K562 (cell line): ENCODE measurements at places on chromosomes 6 and 20.
A peak's percentile ranks its signal among the peaks of the same experiment; 100 is the strongest.

- no peak for DNase-seq
Observed at GRCh38 chr6:69280858-69281257, 516.0 kb downstream of the LMBRD1 start.

DNA sequence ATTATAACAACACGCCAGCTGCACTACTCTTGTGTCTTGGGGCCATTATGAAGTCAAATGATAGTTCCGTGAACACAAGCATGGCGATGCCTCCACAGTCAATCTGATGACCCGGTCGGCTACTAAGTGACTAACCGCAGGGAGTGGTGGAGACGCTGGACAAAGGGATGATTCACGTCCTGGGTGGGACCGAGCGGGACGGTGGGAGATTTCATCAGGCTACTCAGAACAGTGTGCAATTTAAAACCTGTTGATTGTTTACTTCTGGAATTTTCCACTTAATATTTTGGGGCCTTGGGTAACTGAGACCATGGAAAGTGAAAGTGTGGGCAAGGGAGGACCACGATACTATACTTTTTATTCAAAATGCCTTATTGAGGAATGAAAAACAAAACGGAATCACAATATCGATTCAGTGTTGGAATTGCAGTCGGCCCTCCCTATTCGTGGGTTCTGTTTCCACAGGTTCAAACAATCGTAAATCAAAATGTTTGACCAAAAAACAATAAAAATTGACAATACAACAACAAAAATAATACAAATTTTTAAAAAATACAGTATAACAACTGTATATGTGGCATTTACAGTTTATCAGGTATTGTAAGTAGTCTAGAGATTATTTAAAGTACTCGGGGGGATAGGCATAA lies 66.5 kb downstream of the MYLK4 start:
- DNase-seq: no peak

- DNase-seq: no peak
Observed at GRCh38 chr6:122114717-122115116, 284.7 kb upstream of the HSF2 start.

GRCh38 chr6:150302520-150303176 lies 66.2 kb upstream of the IYD start:
- no peak for DNase-seq

- no peak for DNase-seq
Observed at GRCh38 chr6:131828951-131829350, 21.1 kb downstream of the ENPP1 start.

GRCh38 chr20:53829255-53829723 lies 235.7 kb upstream of the ZNF217 start:
- DNase-seq: peak; percentile 65

GRCh38 chr6:21666853-21667681 lies 73.5 kb downstream of the SOX4 start:
- DNase-seq: no peak

GRCh38 chr6:129749749-129750120 lies 39.8 kb upstream of the ARHGAP18 start:
- no peak for DNase-seq

DNA sequence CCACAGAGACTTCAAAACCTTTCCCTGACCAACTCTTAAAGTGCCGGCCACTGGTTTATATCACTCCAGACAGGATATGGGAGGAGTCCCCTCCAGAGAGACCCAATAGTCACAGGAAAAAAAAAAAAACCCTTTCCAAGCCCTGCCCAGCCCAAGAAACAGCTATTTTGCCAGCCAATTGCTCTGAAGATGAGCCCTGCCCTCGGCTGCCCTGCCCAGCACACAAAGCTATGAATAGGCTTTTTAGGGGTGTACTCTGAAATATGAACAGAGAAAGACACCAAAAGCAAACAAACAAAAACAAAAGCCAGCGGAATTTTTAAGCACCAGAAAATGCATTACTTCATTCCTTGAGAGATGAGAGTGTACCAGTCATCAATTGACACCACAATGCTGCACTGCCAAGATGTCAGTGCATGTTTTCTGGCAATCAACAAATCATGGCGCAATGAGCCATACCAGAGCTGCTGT lies 275.1 kb downstream of the C6orf118 start:
- DNase-seq: no peak

- DNase-seq: peak; percentile 75
Observed at GRCh38 chr20:46040902-46041535, 12.0 kb downstream of the SLC12A5 start.

DNA sequence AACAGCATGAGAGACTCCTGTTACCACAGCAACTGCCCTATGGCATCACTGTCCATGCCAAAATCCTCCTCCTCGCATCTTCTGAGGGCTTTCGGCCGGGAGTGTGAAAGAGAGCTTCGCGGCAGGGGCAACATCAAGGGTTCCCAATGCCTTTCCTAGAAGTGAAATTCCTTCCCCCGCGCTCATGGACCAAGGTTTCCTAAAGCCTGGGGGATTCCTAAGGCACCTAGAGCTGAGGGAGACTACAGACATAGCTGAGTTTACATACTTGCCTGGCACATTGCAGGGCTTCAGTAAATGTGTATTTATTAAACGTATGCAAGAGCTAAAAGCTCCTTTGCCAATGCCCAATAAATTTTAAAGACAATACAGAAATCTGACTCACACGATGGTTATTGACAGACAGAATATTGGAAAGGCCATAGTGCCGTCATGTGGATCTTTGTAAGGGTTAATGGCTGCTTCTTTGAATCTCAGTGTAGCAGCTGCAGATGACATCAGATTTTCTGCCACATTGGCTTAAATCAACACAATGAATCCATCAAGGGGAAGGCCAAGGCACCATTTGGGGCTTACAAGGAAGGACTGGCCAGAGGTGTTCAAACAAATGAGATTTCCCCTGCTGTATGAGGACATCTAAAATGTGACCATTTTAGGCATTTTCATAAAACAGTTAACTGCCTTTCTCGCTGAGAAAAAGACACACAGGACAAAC lies 281.2 kb upstream of the JARID2 start:
- no peak for DNase-seq

DNA sequence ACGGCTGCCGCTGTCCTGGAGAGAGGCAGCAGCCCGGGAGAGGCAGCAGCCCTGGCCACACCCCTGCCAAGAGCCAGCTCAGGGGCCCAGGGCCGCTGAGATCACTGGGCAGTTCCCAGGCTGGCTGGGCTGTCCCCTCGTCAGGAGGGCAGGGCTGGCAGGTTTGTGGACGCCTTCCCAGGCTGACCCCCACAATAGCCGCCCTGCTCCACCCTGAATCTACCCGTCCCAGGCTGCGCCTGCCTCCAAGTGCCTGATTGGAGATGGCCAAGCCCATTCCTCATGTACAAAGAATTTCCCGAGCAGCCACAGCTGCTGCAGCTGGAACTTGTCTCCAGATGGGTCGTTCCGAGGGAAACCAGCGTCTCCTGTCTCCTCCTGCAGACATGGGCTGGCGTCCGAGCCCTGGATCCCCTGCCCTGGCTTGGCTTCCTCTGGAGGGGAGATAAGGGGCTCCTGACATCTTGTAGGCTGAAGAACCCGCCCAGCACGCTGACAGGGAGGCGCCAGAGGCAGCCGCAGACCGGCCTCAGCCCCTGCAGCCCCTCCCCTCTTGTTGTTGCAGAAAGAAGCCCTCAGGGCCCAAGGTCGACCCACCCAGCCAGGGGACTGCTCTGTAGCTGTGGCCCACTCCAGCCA lies 9.4 kb upstream of the GATA5 start:
- DNase-seq: peak; percentile 67

- DNase-seq: peak; percentile 39
Observed at GRCh38 chr20:35663516-35664465, 909 bp downstream of the CPNE1 start.

DNA sequence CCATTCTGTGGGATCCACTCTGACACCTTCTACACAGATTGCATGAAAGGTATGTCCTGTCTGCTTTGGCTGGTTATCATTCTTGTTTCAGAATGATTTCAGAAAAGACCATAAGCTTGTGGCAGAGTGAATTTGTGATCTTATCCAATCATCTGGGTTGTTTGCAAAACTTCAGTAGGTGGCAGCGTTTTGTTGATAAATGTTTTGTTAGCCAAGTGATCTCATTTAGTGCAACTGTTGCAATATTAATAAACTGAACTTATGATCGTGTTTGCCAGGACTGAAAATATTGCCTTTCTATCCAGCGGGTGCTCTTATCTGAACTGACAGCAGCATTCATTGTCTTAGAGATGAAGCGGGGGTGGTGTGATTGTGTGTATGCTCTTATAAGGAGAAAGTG lies 613.2 kb upstream of the NOX3 start:
- no peak for DNase-seq

GRCh38 chr6:152399399-152399798 lies 237.8 kb downstream of the SYNE1 start:
- no peak for DNase-seq

- DNase-seq: peak; percentile 70
Observed at GRCh38 chr6:84074988-84075781, 41.6 kb downstream of the MRAP2 start.

- no peak for DNase-seq
Observed at GRCh38 chr6:17714177-17714576, 7.5 kb upstream of the NUP153 start.

DNA sequence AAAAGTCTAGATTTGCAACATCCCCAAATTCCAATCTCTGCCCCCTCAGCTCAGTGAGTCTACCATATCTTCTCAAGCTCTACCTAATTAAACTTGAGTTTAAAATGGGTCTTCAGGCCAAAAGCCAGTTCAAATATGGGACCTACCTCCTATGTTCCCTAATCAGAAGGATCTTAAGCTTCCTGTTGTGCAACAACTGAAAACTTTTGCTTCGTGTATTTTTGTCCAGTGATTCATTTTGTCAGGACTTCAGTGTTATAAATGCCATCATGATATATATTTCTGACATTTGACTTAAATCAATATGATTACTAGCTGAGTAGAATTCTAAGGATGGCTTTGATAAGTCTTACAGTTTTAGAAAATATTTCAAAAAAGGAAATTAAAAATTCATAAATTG lies 622.6 kb upstream of the PTCHD4 start:
- no peak for DNase-seq

DNA sequence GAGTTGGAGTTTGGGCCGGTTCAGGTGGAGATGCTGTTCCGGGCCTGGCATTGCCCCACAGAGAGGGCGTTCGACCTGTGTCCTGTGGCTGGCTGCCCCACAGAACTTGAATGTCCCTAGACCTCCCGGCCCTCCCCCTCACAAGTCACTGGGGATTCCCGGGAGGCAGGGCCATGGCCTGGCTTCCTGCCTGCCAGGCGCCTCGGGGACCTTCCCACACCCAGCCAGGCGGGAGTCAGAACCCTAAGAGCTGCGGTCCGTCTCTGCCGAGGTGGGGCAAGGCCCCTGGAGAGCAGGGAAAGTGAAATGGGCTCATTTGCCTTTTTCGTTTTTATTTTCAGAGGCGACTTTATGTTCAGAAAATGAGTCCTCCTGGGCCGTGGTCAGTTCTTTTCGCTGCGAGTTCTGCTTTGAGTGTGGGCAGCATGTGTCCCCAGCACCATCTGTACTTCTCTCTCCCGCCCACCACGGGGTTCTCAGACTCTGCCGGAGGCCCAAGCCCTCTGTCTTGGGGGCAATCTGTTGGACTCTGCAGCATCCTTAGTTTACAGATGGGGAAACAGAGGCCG lies 8.5 kb downstream of the RBM38 start:
- DNase-seq: no peak

DNA sequence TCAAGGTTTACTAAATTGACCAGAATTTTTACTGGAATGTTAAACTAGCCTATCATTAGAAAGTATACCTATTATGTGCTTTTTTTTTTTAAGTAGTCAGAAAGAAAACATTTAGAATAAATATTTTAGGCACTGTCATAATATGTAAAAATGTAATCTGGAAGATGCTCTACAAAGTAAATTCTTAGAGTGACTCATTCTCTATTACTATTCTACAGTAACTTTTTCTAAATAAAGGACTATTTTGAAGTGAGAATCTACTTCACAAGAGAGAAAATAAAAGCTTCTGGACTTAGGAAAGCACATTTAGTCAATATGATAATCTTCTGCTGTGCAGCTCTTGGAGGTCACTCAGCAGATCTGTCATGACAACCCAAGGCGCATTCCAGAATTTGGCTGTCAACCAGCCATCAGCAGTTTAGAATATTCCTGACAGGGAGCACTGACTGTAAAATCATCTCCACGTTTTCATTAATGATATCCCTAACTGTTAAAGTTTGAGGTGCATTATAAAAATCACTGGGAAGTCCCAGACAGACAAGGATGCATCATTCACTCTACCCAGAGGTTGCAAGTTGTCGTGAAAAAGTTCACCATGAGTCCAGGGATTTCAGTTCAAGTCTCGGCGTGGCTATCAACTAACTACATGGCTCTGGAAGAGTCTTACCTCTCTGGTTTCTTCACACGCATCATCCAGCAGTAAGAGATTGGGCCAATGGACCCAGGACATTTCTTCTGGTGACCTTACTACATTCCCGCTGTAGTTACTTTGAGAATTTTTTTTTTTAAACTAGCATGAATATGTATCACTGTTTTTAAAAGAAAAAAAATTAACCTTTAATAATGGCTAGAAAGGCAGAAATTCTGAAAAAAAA lies 374.9 kb downstream of the GJA1 start:
- no peak for DNase-seq
